ENCODE measurements at places on chromosomes 3 and 15.

DNA sequence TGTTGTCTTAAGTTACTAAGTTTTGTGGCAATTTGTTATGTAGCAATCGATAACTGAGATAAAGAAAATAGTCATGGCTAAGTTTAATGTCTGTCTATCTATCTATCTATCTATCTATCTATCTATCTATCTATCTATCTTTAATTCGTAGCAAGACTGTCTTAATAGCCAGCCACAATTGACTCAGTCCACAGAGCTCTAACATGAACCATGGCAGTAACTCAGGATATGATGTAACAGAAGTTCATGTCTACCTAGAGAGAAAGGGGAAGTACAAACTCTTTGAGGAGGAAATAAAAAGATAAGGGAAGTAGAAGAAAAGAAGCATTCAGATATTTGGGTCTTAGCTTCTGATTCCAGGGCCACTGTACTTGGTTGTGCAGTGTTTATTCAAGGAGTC is 61.5 kb upstream of the FNDC3B start:
- DNase-seq = no peak

GRCh38 chr3:88807491-88808105 is 299.8 kb upstream of the EPHA3 start:
- DNase-seq = no peak

- DNase-seq = peak; percentile 37
Observed at GRCh38 chr15:40925863-40926658, 3.1 kb upstream of the DLL4 start.

GRCh38 chr3:195715583-195716266 is 5.1 kb upstream of the MUC20 start:
- peak; percentile 70 for DNase-seq

- DNase-seq = no peak
Observed at GRCh38 chr3:57169108-57169507, 4.0 kb upstream of the IL17RD start.

- DNase-seq = no peak
Observed at GRCh38 chr3:55160241-55160983, 232.6 kb upstream of the LRTM1 start.

DNA sequence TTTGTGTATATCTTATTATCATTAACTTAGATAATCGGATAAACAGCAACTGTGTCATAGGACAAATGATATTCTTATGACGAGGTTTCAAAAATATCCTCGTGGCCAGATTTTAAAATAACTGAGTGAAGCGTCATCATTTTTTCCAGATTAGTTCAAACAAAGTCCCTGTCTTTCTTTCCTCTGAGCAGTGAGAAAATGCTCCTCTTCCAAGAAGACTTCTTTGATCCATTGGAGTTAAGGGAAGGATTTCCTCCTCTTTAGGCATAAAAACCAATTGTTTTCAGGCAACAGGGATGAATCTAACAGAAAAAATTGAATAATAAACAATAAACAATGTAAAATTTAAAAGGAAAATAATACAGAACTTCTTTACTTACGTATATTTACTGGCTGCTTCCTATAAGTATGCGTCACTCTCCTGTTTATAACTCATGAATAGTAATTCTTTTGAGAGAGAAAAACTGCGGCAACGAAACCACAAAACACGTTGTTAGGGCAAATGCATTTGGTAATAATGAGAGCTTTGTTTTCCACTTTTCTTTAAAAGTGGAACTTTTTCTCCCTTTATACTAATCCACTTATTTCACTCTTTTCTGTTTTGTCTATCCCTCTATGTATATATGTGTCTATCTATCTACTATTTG is 419.4 kb upstream of the ONECUT1 start:
- no peak for DNase-seq

- DNase-seq = peak; percentile 94
Observed at GRCh38 chr15:90265271-90266060, at the start of gene NGRN. TSS of gene NGRN (plus strand) at chr15:90265672. CDS start at chr15:90265713, 41 bp downstream.

GRCh38 chr3:129604767-129605166 is 1.7 kb downstream of the PLXND1 start:
- DNase-seq = no peak

DNA sequence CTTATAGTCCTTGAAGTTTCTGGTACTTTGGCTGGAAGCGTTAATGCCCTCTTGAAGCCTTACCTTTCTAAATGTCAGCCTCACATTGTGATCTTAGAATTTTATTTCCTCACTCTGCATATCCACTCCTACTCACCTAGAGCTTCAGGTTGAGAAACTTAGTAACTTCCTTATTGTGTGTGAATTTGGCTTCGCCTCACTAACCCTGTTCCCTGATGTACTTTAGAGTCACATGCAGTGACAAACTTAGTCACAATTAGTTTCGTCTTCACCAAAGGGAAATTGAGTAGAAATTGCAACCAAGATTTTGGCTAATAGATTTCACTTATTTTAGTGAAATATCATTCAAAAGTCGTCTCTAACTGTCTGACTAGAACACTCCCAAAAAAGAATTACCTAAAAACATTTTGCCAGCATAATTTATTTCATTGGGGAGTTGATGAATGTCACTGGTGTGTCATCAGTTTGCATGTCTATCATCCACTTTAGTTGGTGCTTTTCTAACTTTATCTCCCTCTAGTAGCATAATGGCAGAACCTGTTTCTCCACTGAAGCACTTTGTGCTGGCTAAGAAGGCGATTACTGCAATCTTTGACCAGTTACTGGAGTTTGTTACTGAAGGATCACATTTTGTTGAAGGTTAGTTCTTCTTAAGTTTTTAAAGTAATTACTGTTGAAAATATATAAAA is 960 bp downstream of the MFN1 start:
- no peak for DNase-seq

DNA sequence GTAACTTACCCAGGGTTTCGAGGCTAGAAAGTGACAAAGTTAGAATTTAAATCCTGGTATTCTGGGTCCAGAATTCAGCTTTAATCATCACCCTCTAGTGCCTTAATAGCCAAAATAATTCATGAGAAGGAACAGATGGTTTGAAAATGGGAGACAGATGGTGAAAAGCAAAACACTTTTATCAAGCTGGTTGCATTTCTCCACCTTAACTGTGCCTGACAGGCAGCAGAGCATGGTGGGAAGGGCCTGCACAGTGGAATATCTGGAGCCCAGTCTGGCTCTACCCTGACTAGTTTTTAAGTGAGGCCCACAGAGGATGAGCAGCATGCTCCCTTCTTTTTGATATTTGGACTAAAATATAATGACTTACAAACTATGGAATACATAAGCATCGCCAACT is 35.6 kb upstream of the RASGRP1 start:
- no peak for DNase-seq

GRCh38 chr3:37536840-37537239 is 324.8 kb upstream of the CTDSPL start:
- no peak for DNase-seq

DNA sequence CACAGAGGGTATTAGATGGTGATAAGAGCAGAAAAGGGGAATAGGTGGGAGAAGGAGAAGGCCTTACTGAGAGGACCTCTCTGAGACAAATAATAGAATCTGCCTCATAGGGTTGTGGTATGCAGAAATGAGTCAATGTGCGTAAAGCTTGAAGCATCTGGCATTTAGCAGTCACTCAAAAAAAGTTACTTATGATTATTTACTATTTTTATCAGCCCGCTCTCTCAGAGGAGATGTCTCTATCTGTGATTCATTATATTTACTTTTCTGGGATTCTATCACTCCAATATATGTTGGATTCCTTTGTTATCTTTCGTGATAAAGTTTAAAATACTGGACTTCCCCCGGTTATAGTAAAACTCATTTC is 4.6 kb upstream of the TM4SF1 start:
- no peak for DNase-seq

GRCh38 chr3:147940405-147941193 is 531.4 kb downstream of the ZIC1 start:
- DNase-seq = no peak

DNA sequence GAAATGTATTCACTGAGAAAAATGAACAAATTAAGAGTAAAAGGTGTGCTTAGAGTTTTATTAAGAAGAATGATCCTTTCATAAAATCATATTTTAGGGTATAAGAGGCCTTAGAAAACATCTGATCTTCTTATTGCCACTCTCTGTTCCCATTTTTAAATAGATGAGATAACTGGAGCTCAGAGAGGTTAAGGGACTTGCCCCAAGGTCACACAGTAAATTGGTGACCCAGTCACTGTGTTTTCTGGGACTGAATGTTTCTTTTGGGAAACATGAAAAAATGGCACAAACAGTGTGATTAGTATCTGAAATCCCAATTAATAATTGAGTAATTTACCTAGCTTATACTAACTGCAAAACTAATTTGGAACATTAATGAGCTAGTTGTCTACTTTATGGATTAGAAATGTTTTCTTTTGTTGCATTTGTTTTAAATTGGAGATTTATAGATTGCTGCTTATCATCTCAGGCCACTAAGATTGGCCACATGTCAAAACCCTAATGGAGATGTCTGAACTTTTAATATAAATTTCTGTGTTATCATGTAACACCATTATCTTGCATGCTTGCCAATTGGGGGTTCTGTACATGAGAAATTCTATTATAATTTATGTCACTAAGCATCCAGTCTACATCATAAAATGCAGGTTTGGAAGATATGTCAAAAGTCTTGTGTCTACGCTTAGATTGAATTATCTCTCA is 64.9 kb downstream of the CMSS1 start:
- no peak for DNase-seq

DNA sequence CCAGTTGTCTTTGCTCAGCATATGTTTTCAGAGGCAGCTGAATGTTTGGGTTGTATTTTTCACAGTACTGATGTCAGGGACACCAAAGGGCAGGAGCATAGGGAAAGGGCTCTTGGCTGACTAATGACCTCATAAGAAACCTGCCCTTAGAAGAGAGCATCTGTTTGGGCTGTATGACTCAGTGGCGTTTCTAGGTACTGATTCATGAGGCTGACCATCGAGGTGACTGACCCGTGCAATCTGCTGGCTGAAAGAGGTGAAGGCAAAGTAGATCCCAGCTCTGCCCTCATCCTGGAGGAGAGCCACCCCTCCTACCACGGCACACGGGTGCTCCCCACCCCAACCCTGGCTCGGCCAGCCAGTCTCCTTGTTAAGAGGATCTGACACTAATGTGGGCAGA is 8.3 kb downstream of the LMCD1 start:
- no peak for DNase-seq

DNA sequence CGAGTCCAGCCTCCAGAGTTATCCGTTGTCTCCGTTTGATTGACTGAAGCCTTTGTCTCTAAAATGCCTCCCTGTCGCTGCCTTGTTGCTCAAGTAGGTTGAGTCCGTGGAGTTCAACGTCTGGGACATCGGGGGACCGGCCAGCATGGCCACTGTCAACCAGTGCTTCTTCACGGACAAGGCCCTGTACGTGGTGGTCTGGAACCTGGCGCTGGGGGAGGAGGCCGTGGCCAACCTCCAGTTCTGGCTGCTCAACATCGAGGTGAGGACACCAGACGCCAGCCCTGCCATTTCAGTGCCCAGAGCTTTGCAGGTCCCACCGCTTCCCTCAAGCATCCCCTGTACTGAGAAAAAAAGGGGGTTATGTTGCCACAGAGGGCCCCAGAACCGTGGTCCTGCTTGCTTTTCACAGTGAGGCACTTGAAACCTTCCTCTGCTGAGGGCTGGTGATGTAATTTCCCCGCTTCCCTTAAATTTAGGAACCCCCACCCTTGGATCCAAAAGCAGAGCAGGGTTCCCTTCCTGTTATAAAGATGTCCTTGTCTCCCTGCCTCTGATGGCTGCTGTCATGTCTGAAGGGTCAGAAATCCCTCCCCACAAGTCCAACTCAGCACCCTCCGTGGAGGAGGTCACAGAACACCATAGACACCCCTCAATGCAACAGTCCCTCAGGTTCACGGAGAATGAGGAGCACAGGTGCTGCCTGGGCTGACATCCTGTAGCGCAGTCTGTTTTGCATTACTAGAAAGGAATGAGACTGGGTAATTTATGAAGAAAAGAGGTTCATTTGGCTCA is 105.7 kb downstream of the LRRK1 start:
- peak; percentile 14 for DNase-seq

GRCh38 chr3:10263646-10264363 is 15.5 kb downstream of the TATDN2 start:
- peak; percentile 82 for DNase-seq

- no peak for DNase-seq
Observed at GRCh38 chr3:55826097-55826496, 339.0 kb upstream of the WNT5A start.

DNA sequence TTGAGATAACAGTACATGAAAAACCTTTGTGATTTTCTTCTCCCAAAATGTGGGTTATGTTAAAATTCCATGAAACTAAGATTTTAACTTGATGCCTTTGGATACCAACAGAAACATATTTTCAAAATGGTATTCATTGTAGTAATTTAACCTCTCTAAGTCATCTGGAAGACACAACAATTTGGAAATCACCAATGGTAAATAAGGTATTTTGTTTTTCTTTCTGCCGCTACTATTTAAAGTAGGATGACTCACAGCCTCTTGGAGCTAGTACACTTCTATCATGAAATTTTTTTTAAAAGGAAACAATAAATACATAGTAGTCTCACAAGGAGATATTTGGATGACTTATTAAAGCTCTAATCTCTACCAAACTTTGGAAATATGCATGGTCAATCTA is 291.6 kb upstream of the VEPH1 start:
- no peak for DNase-seq

DNA sequence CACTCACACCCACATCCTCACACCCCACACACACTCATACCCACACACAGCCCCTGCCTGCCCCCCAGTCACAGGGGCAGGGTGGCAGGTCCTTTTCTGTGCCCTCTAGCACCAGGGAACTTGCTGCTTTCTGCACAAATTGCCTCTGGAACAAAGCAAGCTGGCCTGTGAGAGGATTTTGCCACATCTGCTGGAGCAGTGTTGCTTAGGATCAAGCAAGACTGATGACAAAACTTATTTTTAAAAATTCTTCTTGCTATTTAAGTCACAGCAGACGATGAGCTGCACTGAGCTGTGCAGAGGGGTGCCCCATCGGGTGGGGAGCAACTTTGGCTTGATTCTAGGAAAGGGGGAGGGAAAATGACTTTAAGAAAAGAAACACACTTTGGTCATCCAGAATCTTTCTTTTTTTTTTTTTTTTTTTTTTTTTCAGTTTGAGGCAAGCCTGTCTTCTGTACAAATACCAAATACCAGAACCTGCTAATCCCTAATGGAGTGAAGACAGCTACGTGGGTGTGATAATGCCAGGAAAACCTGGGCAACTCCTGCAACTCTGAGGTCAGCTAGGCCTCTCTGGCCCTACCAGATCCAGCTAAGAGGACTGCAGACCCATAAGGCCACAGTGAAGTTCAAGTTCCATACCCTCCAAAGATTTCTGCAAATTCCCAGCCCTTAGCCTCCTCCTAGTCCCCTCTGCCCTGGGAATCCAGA is 195.3 kb downstream of the ABHD5 start:
- DNase-seq = no peak

DNA sequence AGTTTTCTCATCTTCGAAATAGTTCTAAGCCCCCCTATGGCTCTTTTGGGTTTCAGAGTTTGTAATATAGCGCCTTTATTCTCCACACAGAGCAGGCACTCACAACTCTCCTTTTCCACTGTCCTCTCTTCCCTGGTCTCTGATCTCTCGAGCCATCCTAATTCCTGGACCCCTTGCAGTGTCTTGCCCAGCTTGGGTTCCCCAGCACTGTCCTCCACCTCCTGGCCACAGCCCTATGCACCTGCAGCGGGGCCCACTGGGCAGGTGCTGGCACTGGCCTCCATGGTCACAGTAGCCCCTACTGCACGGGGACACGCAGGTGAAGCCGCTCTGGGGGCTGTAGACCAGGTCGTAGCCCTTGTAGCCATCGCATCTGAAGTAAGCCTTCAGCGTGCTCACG is 27.9 kb downstream of the MUC20 start:
- DNase-seq = no peak

GRCh38 chr3:95277613-95278012 is 1214.8 kb downstream of the NSUN3 start:
- DNase-seq = no peak

All from stimulated activated CD8-positive, alpha-beta memory T cell treated with anti-CD3 and anti-CD28 coated beads, Interleukin-4, amount 100 ng/mL, for 48 hours (primary cell).